ENCODE measurements at places on chromosomes 3 and 15.

GRCh38 chr3:54196360-54196991 is 74.1 kb downstream of the CACNA2D3 start:
- DNase-seq: no peak

DNA sequence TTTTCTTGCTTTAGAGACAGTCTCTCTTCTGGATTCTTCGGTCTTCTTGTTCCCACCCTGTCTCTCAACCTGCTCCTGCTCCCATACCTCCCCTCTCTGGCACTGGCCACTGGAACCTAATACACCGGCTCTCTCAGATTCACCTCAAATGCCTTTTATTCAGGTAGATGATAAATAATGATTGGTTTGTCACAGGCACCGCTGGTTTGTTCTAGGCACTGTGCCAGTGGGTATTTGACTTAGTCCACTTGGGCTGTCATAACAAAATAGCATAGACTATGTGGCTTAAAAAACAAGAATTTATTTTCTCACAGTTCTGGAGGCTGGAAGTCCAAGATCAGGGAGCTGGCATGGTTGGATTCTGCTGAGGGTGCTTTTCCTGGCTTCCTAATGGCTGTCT is 278.2 kb upstream of the STT3B start:
- DNase-seq: no peak

DNA sequence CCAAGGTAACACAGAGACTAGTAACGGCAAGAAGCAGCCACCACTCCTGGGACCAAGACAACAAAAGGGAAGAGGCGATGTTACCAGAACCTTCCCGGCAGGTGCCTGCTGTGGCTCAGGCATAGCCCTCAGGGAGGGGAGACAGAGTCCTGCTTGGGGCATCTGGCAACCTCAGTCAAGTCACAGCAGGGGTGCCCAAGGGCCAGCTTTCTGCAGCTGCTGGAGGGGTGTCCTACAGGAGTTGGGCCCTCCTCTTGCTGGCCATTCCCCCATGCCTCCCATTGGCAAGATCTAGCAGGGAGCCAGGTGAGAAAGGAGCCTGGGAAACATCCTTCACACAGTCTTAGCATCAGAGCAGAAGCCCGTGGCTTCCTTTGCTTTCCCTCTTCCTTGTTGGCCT is 197.3 kb upstream of the IL12A start:
- no peak for DNase-seq

GRCh38 chr3:171796625-171797264 is 13.5 kb downstream of the PLD1 start:
- no peak for DNase-seq

DNA sequence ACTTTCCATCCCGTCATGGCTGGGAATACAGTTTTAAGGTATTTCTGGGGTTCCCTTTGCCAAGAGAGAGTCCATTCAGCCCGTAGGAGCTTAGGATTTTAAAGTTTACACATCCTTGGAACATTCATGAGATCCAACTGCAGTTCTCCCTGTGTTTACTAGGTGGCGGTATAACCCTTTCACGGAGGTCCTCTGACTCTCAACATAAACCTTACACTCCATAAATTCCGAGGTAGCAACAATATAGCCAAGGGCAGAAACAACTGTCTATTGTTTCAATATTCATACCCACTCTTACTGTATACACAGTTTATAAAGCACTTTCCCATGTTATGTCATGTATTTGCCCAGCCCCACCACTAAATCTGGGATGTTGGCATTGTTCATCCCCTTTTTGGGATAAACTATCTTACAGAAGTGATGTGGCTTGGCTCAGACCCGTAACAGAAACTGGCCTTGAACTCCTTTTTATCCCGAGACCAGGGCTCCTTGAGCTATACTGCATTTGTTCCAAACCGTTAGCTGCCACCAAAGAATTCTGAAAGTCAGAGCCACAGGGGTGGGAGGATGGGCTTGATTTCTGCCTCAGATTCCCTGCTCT is 69.2 kb upstream of the COL6A5 start:
- peak; percentile 50 for DNase-seq

- no peak for DNase-seq
Observed at GRCh38 chr15:72389231-72389630, 8.9 kb upstream of the TMEM202 start.

DNA sequence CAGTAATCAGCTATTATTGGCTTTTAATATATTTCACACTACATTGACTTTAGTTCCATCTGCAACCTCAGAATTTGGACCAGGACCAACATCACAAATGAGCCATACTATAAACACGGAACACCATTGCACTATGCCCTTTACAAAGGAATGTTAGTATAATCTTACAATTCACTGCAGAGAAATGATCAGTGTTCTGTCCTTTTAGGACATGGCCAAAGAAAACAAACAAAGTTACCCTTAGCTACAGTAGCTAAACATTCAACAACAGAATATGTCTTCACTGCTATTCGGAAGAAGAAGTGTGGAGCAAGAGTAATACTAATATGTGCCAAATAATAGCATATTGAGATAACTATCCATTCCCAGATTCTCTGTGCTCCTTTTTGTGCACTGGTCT is 90.4 kb downstream of the NAALADL2 start:
- peak; percentile 24 for DNase-seq

- DNase-seq: no peak
Observed at GRCh38 chr15:56390739-56391267, 25.6 kb downstream of the TEX9 start.

GRCh38 chr3:77281721-77282120 is 241.8 kb downstream of the ROBO2 start:
- no peak for DNase-seq

GRCh38 chr3:43331381-43331780 is 45.0 kb downstream of the SNRK start:
- DNase-seq: no peak

- no peak for DNase-seq
Observed at GRCh38 chr3:58101499-58102389, 93.5 kb downstream of the FLNB start.

- DNase-seq: no peak
Observed at GRCh38 chr15:51335087-51335486, 3.3 kb downstream of the CYP19A1 start.

GRCh38 chr3:53081318-53081717 is 35.4 kb upstream of the SFMBT1 start:
- DNase-seq: no peak

- DNase-seq: no peak
Observed at GRCh38 chr3:10500717-10501663, 4.4 kb downstream of the ATP2B2 start.

DNA sequence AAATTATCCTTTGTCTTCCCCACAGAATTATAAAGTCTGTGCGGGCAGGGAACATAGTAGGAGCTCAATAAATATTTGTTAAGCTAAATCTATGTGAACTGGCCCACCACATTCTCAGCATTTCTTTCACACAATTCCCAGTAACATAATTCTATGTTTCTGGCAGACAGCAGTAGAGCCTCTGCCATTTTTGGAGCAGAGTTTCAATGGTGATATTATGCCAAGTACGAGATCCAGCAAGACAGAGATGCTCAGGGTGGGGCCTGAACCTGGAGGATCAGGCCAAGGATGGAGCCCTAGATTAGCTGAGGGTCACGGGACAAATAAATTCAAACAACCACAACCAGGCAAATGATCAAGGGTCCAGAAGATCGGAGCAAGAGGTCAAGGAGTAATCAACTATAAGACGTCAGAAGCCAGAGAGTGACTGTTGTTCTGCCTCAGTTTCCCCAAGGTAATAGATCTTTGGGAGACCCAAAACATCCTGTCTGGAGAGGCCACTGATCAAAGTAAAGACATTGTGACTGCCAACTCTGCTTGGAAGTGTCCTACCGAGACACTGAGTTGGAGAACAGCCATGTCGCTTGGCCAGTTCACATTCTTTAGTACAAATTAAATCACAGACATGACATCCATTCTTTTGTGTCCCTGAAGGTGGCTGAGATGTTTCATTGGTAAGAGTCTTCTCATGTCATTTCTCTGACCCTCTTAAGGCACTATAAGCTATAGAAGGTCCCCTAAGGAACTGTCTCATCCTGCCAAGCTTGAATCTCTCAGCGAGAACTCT is 15.4 kb downstream of the SRGAP3 start:
- no peak for DNase-seq

DNA sequence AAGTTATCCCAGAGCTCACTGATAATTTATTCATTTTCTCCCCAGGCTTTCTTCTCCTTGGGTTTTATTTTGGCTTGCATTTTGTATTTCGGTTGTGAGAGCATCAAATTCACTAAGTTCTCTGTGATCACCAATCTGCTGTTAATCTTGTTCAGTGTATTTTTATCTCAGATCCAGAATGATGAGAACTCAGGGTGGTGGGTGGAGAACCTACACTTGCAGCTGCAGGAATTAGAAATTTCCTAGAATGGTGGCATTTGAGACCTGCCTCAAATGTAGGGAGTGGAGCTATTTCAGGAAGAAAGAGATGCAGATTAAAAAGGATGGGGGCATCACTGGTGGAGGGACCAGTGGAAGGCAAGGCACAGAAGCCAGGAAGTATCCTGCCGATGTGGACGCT is 129.6 kb downstream of the OPA1 start:
- no peak for DNase-seq

DNA sequence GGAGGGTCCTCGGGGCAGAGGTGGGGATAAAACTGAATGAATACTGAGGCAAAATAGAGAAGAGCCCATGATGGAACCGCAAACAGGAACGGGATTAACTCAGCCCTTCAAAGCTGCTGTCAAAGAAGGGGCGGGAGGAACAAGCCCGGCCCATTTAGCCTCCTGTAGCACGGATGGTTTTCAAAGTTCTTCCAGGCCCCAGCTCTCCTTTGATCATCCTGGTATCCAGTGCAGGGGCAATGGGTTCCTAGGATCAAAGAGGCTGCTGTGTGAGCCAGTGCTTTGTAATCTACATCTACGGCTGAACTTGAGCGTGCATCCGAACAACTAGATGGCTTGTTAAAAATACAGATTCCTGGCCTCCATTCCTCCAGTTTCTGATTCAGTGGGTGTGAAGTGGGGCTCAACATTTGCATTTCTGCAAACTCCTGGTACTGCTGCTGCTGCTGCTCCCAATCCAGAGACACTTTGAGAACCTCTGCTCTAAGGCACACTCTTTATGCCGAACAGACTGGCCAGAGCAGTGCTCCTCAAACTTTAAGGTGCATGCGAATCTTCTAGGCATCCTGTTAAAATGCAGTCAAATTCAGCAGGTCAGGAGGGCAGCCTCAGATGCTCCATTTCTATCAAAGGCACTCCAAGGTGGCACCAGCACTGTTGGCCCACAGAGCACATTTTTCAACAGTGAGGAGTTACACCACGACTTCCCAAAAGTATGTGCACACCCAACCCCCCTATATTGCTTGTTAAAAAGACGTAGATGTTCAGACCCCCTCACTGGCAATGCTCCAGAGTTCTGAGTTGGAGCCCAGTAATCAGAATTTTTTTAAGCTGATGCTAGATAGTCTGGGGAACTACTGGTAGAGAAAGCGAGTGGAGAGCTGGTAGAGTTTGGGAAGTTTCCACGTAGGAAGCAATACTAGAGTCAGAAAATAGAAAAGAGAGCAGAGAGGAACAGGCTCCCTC is 5.6 kb downstream of the GALNT15 start:
- no peak for DNase-seq

- DNase-seq: no peak
Observed at GRCh38 chr3:114394551-114394950, 100.7 kb downstream of the TIGIT start.

DNA sequence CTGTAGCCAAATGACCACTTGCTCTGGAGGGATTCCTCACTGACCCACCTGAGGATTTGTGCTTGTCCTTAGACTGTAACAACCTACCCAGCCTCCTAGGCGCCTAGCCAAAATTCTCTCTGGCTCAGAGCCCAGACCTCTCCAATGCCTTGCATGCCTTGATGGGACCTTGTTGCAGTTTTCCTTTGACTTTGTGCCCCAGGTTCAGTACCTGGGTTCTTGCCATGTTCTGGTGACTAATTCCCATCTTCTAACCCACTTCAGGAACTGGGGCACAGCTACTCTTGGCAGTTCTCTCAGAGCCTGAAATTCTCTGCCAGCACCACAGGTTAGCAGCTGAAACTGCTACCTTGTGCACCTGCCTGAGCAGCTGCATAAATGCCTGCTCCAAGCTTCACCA is 27.0 kb upstream of the UBE3A start:
- DNase-seq: no peak

- no peak for DNase-seq
Observed at GRCh38 chr3:45950686-45951600, 7.7 kb downstream of the CXCR6 start.

DNA sequence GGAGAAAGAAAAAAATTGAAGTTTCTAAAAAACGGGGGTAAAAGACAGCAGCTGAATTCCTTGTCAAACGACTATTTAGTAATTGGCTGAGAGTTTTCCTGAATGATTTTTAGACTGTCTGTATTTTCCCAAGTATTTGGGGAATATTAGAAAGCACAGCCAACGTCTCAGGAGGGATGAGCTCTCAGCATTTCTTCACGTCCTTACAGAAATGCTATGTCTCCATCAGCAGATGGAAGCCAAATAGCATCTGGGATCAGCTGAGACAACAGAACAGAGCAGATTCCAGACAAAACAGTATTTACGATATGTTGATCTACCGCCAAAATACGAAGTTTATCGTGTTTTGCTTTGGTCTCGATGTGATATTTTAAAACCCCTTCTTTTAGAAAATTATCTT is 5.3 kb upstream of the TMC3 start:
- DNase-seq: no peak

DNA sequence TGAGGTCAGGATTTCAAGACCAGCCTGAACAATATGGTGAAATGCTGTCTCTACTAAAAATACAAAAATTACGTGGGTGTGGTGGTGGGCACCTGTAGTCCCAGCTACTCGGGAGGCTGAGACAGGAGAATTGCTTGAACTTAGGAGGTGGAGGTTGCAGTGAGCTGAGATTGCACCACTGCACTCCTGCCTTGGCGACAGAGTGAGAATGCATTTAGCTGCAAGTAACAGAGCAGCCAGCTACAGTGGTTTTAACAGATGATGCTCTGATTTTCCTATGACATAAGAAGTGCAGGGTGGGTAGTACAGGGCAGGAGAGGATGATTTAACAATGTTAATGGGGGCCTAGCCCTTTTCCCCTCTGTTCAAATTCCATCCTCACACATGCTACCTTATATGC is 267.9 kb downstream of the RPLP1 start:
- no peak for DNase-seq

- DNase-seq: no peak
Observed at GRCh38 chr15:40347559-40348473, 3.0 kb upstream of the PHGR1 start.

DNA sequence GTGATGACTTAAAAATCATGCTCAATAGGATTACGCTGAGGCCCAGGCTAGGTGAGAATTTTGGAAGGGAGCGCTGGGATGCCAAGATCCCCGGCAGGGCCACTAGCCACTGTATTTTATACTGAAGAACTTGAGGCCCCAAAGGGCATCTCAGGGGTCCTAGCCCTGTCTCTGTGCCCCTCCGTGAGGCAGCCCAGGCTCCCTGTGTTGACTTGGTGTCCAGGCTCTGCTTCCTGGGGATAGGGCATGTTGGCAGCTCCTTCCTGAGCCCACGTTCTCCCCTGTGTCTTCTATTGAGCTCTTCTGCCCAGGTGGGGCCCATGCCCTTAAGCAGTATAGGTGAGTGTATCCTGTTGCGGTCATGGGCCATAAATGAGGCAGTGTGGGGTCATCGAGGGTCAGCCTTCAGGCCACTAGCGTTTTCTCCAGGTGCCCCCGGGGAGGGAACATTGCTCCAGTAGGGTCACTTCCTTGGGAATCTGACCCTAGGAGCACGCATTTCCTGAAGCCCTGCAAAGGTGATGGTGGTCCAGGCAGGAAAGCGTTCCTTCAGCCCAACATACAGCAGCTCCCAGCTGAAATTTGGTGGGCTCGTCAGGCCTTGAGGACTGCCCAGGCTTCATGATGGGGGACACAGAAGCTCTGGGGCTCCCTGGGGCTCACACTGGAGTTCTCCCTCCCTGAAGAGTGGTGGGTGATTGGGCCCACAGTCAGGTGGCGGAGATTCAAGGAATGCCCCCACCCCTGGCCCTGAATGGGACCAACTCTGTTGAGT is 189.4 kb downstream of the UBE3A start:
- DNase-seq: no peak

All from Calu3 (cell line).